Stimulated activated naive CD4-positive, alpha-beta T cell treated with Interleukin-2 at 50 U/mL for 16 hours (primary cell): ENCODE measurements at places on chromosomes 16 and 17.

GRCh38 chr16:64627781-64628180 is 494.1 kb downstream of the CDH11 start:
- no peak for DNase-seq

DNA sequence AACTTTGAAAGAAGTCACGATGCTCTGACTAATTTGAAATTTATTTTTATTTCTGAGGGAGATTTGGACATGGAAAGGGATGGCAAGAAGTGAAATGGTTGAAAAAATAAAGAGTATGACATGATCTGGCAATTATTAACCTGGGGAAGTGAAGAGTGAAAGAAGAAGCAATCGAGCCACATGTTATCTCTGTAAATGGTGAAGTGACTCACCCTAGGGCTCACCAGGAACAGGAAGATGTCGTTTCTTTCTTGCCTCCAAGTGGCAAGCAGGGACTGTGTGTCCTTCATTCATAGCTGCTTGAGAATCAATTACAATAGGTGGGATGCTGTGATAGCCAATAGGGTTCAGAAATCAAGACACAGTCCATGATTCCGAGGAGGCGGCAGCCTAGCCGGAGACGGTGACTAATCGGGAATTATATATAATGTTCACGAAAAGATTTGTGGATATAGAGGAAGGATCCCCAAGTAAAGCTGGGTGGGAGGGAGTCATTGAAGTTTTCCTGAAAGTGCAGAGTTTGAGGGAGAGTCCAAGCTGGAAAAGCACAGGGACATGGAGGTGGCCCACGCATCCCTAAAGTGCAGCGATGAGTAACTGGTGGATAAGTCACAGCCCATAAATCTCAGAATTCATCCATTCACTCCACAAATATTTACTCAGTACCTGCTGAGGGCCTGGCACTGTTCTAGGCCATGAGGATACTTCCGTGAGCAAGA is 18.2 kb upstream of the KRT20 start:
- no peak for DNase-seq

DNA sequence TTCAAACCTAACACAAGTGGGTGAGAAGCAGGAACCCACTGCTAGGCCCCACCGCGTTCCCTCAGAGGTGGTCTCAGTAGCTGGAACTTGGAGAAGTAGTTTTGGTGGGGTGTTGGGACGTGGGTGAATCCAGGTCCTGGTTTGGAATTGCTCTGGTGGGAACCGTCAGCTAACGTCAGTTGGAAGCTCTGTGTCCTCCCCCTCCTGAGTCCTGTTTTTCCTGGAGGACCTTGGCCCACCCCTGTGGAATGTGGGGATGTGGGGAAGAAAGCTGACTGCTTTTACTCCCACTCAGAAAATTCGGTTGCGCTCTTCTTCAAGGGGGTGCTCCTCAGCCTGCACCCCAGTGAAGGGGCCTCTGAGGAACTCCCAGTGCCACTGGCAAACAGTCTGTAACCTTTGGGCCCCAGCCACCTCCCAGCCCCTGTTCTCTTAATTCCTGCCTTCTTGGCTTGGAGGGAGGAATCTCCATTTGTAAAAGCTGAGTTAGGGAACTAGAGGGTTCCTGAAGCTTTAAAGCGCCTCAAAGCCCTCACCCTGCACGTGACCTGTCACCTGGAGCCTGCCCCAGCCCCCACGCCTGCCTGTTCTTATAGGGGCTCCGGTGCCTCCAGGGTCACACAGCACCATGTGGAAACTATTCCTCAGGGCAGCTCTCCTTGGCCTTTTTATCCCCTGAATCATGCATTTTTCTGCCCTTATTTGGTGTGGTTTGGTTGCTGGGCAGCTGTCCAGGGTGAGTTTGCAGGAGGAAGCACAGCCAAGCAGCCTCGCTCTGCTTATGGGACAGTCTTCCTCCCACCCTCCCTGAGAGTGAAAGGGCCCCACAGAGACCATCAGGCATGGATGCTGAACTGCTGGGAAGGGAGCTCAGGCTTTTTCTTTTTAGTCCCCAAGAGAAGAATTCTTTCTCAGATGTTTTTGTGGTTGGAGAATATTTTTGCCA is 16.2 kb upstream of the NAGLU start:
- DNase-seq = no peak

DNA sequence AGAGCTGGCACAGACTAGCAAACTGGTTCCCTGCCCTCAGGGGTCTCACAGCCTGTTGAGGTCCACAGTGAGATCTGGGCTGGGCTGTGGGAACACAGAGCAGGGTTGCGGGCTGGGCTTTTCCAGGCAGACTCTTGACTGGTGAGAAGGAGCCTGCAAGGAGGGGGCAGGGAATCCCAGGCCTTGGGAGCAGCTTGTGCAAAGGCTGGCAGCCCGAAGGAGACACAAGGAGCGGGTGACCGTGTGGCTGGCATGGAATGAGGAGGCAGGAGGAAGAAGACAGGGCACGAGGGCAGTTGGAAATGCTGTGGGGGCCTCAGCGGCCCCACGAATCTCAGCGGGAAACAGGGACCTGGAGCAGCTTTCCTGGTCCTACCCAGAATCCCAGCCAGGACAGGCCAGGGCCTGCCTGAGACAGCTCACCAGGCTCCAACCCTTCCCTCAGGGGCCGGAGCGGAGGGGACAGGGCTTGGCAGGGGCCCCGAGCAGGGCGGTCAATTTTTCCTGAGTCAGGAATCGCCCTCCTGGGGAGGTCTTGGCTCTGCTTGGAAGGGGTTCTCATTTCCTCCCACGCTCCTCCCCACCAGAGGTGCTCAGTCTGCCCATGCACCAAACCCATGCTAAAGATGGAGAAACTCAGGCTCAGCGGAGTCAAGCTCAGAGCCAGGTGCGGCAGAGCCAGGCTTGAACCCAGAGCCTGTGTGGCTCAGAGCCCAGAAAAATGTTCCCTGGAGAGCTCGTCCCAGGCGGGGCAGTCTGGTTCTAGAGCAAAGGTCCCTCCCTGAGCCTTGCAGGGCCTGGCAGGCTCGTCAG is 9.2 kb upstream of the SNN start:
- DNase-seq = no peak

GRCh38 chr16:11498683-11499082 is 88.0 kb downstream of the LITAF start:
- DNase-seq = no peak

GRCh38 chr17:18225642-18226283 is 328 bp downstream of the LLGL1 start:
- no peak for DNase-seq

DNA sequence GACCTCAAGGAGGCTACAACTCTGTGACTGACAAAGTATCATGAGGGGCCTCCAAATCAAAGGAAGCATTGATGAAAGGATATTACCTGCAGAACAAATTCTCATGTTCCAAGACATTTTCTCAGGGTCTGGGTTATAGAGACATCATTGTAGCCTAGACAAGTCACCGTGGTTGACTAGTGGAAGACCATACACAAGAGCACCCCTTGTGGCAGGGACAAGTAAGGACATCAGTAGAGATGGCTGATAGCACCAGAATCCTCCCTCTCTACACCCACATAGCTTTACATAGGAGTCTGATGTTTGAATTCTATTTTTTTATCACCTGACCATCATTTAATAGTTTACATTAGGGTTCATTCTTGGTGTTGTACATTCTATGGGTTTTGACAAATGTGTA is 32.5 kb upstream of the CDH8 start:
- DNase-seq = no peak

GRCh38 chr17:14755002-14755401 is 454.1 kb downstream of the HS3ST3B1 start:
- no peak for DNase-seq

- DNase-seq = no peak
Observed at GRCh38 chr16:27677263-27677662, 127.3 kb downstream of the KATNIP start.

GRCh38 chr17:65561452-65562205 is at the start of gene AXIN2:
Gene AXIN2, minus strand, starts transcription at chr17:65561648. Its CDS starts 3,028 bp downstream, at chr17:65558620.
- peak; percentile 88 for DNase-seq

GRCh38 chr17:2087597-2088211 is 32.8 kb downstream of the HIC1 start:
- peak; percentile 63 for DNase-seq

DNA sequence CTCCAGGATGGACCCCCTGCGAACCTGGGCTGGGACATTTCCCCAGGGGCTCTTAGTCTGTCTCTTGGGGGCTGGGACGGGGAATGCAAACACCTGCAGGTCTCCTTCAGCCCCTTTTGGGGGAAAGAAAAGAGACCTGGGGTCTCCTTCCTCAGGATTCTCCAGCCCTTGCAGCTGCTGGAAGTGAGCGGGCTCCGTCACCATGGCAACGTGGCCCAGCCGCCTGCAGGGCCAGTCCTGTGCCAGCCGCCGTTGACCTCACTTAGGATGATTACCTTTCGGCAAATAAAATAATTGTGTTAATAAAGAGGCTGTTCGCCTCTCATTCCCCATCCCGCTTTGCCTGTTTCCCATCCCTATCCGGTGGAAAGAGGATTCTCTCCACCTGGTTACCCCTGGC is 25.7 kb downstream of the MRM1 start:
- DNase-seq = no peak

GRCh38 chr17:3660311-3660891 is 8.0 kb downstream of the TAX1BP3 start:
- DNase-seq = no peak

DNA sequence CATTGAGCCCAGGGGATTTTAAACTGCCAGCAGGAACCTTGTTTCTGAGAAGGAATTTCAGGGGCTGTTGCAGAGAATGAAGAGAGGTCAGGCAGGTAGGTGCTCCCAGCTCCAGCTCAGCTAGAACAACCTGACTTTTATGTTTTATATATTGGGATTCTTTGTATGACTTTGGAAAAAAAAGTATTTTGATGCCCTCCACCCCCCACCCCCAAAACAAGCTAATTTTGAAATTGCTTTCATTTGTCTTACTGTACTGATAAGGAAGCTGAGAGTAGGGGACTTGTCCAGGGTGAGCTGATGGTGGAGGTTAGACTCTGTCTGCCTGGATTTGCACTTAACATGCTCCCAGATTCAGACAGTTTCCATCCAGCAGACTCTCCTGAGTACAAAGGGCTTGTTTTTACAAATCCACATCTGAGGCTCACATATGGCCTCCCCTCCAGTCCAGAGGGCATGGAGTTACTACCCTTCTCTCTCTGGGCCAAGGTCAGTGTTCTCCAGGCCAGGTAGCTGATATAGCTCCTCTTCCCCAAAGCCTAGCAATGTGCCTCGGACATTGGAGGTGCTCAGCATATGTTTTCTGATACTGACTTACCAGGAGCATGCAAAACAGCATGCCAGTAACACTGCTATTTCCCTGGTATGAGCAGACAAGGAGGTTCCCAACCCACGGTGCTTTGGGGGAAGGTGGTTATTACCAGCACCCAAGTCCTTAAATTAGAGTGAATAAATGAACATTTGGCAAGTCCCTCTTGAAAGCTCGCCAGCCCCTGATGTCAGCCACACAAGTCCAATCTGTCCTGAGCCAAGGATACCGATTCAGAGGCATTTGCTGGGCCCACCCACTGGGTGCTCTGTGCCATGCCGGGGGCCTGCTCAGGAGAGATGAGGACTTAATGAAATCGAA is 11.3 kb downstream of the STX1B start:
- DNase-seq = no peak

DNA sequence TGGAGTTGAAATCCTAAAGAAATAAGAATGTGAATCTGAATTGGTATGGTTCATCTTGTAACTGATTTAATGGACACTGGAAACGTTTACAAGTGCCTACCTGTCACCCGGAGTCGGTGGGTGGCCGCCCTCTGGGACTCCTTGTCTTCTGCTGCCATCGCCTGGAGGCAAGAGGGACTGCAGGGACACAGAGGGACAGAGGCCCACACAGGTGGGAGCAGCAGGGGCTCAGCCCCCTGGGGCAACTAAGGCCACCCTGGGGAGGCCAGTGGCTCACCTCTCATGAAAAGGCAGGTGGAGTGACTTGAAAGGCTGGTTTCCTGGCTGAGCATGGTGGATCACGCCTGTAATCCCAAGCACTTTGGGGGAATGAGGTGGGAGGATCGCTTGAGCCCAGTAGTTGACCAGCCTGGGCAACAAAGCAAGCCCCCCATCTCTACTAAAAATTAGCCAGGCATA is 23.2 kb downstream of the TMEM92 start:
- DNase-seq = peak; percentile 70

DNA sequence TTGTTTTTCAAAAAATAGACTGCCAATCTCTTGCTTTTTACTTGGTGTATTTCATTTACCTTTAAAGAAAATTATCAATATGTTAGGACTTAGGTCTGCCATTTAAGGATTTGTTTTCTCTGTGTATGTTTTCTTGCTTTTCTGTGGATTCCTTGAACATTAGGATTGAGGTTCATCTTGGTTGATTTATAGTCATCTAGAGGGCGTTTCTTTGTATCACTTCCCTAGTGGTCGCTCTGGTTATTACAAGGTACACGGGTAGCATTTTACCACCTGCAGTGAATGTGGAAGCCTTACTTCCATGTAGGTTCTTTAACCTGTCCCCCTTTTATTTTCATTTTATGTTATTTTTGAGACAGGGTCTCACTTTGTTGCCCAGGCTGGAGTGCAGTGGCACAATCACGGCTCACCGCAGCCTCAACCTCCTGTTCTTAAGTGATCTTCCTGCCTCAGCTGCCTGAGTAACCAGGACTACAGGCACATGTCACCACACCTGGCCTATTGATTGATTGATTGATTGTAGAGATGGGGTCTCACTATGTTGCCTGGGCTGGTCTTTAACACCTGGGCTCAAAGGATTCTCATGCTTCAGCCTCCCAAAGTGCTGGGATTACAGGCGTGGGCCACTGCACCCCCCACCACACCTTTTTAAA is 35.2 kb upstream of the CBX4 start:
- DNase-seq = no peak

GRCh38 chr17:29778956-29779811 is 150.8 kb downstream of the SSH2 start:
- DNase-seq = peak; percentile 73

GRCh38 chr16:26317885-26318284 is 626.1 kb downstream of the HS3ST4 start:
- no peak for DNase-seq
